CD14-positive monocyte (primary cell): ENCODE measurements at places on chromosomes 1 and 21.

DNA sequence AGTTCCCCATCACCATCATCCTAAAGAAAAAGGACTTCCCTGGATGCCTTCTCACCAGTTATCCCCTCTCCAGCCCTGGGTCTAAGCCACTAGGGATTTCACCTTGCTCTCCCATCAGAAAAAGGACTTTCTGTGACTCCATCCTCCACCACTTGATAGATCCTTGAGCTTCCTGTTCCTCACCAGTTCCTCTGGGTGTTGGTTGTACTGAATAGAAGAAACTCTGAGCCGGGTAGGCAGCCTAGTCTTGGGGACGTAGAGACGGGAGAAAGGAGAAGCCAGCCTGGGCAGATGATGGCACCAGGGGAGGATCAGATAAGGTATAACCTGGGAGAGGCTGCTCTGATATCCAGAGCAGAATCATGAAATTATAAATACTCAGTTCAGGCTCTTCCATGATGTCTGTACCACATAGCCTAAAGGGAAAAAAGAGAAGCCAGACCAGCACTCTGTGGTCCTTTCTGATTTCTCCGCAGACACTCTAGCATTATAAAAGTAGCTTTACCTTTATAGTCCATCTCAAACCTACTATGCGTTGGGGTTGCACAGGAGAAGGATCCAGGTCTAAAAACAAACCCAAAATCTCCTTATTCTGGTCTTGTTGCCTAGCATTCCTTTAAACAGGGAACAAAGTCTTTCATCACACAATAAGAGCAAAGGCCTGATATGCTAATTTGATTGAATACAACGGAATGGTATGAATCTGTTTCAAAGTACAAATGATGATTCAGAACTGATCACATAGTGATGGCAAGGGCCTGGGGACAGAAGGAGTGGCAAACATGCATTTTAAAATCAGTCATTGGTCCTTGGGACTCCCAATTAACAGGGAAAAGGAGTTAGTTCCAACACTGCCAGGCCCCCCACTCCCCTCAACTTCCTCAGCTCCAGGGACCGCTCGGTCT is 1.2 kb upstream of the CD34 start:
- no peak for DNase-seq

DNA sequence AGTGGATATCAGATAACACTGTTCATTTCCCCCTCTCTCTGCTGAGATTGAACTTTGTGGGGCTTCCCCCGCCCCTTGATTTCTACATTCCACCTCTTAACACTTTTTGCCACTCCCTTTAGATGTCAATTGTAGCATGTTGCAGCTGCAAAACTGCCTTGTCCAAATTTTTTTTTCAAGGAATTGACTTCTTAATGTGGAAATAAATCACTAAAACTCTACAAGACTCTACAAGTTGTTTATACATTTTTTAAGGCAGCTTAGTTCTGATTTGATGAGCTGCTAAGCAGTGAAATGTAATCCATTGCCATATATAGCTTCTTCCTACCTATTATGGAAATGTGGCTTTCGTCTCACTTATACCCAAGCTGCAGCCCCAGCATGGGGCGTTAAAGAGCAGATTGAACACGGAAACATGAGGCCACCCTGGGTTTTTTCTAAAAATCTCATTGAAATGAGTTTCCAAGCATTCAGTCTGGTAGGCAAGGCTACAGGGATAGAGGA is 132.2 kb downstream of the SYT2 start:
- no peak for DNase-seq

- DNase-seq: peak; percentile 71
These were observed 7.9 kb upstream of the SMIM12 start for GRCh38 chr1:34867415-34867814.

DNA sequence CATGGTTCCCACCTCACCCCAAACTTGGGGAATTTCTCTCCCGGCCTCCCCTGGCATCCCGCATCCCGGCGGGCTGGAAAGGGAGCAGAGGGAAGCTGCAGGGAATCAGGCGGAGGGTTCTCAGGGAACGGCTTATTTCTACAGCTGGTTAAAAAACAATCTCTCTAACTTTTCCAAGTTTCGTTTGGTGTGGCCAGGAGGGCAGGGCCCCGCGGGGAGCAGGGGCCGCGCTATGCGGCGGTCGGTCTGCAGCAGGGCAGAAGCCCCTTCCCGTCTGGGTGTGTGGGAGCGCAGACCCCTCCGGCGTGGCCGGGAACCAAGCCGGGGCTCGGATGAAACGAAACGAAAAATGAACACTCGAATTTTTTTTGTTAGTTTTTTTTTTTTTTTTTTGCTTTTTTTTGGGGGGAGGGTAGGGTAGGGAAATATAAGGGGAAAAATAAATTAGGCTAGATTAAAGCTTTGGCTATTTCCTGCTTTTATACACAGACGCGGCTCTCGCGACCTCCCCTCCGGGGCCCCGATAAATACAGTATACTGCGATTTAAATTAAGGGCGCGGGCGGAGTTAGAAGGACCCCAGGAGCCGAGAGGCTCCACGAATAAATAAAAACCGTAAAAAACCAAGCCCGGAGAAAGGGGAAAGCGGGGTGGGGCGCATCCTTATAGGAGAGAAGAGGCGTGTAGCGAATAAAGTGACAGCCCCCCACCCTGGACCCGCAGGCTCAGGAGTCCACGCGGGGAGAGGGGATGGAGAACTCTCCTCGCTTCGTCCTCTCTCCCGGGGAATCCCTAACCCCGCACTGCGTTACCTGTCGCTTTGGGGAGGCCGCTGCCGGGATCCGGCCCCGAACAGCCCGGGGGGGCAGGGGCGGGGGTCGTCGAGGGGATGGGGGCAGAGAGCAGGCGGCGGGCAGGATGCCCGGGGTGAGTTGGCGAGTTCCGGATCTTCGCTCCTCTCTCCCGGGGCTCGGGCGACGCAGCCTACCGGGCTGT is 2.1 kb downstream of the POU3F1 start:
- DNase-seq: no peak

DNA sequence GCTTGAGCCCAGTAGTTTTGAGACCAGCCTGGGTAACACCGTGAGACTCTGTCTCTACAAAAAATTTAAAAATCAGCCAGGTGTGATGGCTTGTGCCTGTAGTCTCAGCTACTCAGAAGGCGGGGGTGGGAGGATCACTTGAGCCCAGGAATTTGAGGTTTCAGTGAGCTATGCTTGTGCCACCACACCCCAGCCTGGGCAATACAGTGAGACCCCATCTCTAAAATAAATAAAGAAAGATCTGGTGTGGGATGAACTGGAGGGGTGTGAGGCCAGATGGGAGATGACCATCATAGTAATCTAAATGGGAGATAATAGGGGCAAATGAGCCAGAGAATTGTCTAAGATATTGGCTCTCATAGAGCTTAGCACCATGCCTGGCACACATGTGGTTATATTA is 60.1 kb upstream of the TRABD2B start:
- DNase-seq: no peak

- DNase-seq: no peak
These were observed 26.3 kb downstream of the DNASE2B start for GRCh38 chr1:84424513-84425149.

- DNase-seq: no peak
These were observed 11.2 kb downstream of the KIFAP3 start for GRCh38 chr1:170063109-170063826.

GRCh38 chr1:113565621-113566020 is 175.3 kb downstream of the MAGI3 start:
- DNase-seq: no peak

DNA sequence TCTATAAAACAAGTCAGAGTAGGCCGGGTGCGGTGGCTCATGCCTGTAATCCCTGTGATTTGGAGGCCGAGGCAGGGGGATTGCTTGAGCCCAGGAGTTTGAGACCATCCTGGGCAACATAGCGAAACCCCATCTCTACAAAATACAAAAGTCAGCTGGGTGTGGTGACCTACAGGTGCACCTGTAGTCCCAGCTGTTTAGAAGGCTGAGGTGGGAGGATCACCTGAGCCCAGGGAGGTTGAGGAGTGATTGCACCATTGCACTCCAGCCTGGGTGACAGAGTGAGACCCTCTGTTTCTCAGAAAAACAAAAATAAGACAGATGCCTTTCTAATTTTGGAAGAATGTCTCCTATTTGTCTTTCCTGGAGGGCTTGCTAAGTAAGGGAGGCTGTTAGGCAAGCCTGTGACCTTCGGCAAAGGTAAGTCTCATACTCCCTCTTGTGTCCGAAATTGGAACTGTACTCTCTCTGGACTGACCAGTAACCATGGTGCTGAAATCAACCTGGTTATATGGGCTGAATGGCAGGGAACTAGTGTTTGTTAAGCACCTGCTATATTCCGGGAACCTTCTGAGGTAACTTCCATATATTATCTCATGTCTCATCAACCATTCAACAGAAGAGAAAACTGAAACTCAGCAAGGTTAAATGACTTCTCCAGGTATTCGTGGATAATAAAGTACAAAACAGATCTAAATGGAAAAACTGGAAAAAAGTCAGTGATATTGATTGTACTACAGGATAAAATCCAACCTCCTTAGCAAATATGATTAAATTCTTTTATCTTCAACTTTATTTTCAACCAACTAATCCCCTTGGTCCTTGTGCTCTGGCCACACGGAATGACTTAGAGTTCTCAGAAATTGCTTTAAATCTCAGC is 11.8 kb upstream of the RAB3B start:
- peak; percentile 64 for DNase-seq

GRCh38 chr1:118304722-118305359 is 119.8 kb upstream of the SPAG17 start:
- no peak for DNase-seq

GRCh38 chr1:19309123-19309813 is 2.7 kb downstream of the AKR7A2 start:
- DNase-seq: no peak

DNA sequence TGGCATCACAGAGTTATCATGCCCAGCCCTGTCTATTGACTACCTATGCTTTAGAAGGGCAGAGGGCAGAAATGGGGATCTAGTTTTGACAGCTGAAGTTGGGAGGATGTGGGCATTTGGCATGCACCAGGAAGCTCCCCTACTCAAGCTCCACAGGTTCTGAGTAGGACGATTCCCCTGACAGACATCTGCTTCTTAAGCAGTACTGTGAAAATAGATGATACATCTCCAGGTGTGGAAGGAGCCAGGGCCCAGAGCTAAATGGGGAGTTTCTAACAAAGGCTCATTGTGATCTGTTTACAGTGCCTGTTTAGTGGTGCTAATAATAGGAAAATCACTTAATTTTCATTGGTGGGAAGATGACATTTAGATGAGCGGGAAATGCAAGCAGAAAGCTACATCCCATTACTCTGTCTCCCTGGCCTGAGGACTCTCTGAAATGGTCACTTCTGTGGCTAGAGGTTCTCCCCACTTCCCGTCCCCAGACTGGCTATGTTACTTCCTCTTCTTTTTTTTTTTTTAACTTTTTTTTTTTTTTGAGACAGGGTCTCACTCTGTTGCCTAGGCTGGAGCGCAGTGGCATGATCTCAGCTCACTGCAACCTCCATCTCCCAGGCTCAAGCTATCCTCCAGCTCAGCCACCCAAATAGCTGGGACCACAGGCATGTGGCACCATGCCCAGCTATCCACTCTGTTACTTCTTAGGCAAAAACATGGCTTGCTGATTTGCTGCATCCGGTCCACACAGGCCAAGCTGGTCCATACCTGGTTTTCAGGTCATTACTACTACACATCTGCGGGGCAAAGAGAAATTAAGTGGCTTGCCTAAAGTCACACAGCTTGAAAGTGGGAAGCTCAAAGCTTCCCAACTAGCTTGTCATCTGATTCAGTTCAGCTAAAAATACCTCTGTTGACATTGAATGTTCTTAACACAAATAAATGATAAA is 23.2 kb upstream of the CNIH3 start:
- peak; percentile 66 for DNase-seq

GRCh38 chr1:107706182-107706581 is 258.8 kb downstream of the VAV3 start:
- DNase-seq: no peak

DNA sequence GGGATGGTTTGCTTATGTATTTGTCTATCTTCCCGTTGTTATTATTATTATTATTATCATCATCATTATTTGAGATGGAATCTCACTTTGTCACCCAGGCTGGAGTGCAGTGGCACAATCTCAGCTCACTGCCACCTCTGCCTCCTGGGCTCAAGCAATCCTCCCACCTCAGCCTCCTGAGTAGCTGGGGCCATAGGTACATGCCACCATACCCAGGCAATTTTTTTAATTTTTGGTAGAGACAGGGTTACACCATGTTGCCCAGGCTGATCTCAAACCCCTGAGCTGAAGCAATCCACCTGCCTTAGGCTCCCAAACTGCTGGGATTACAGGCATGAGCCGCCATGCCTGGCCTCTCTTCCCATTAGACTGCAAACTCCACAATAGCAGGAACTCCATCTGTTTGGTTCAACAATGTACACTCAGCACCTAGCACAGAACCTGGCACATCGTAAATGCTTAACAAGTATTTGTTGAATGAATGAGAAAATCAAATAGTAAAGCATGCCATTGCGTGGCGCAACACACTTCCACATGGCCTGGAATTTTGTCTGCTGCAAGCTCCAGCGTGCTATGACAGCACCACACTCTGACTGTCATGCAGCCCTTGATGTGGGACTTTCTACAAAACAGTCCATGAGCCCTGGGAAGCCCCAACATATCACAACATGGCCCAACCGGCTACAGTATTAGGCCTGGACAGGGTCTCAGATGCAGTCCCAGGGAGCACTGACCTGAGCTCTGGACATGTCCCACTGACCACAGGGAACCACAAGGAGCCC is 3.8 kb upstream of the TINAGL1 start:
- DNase-seq: no peak

GRCh38 chr1:219202567-219202966 is 28.9 kb downstream of the LYPLAL1 start:
- DNase-seq: no peak

GRCh38 chr21:28261298-28261697 is 731.4 kb downstream of the LTN1 start:
- no peak for DNase-seq

DNA sequence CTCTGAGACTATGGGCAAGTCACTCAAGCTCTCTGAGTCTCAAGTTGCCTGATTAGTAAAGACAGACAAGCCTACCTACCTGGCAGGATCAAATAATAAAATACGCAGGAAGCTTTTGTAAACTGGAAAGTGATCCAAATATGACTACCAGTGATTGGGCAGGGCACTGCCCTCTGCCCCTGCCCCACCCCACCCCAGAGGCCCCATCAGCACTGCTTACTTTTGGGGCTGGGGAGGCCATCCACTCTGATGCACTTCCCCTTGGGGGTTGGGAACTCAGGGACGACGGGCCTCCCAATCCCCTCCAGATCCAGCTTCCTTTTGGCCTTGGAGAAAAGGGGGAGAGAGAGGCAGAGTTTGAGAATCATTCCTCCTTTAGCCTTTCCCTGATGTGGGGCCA is 6.9 kb downstream of the E2F2 start:
- DNase-seq: no peak

DNA sequence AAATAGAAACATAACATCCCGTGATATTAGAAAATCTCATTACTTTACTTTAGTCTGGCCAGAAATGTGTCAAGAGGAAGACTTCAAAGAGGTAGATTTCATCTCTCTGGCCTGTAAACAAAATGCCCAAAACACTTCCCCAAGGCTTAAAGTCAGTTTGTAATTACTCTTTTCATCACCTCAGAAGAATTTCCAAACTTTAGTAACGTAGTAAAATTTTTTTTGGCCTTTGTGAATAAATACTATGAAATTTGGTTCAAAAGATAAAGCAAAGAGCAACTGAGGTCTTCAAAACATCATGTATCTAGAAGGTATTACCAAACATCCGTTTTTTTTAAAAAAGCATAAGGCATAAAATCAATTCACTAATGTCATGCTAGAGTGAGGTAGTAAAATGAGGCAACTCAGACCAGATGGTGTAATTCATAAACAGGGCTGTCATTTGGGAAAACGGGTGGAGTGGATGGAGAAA is 51.4 kb downstream of the LEPR start:
- DNase-seq: no peak
